Amniotic epithelial cell (primary cell): ENCODE measurements at places on chromosomes 7 and 10.

DNA sequence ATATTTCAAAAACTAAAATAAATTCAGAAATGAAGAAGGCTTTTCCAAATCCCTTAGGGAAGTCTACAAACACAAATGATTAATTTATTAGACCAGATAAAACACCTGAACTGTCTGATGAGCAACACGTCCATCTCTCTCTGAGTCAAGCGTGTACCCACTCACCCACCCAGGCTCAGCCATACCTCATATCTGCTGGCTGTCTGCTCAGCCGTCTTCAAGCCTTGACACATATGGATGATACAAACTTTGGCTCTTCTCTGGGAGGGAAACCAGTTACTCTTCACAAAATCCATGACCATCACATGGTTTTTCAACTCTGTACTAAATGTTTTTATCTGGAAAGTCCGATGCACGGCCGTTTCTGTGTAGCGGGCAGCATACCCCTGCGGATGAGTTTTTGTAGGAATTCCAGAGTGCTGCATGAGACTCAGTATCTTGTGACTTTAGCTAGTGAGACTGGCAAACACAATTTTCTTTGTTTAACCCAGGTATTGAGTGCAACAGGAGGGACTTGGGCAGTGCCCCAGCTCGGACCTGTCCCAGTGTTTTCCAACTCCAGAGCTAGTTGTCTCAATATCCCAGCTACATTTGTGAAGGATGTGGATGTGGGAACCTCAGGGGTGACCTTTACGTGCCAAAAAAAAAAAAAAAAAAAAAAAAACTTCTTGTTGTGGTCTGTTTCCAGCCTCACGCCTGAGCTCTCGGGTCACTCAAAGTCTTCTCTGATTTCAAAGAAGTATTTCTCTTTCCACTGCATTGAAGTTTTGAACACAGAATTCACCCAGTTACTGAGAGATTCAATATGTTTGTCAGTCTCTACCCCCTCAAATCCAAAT lies at the start of gene C10orf90:
Gene C10orf90, minus strand, starts transcription at position 638 of the 839 bp plus-strand sequence. Its CDS starts 213 bp downstream, at position 425.
- no peak for DNase-seq

- no peak for DNase-seq
Measured at GRCh38 chr10:43980313-43980712, 331.6 kb upstream of the ZNF32 start.

GRCh38 chr10:77726732-77727131 lies 89.1 kb upstream of the KCNMA1 start:
- no peak for DNase-seq

- no peak for DNase-seq
Measured at GRCh38 chr10:91433620-91434019, 23.5 kb downstream of the HECTD2 start.

GRCh38 chr7:4123346-4123745 lies 558.7 kb upstream of the FOXK1 start:
- DNase-seq: no peak

- peak; percentile 88 for DNase-seq
Measured at GRCh38 chr7:139153832-139154231, 44.3 kb upstream of the ZC3HAV1 start.

GRCh38 chr7:40923626-40924025 lies 779.3 kb downstream of the INHBA start:
- DNase-seq: no peak

GRCh38 chr10:24930427-24930826 lies 22.0 kb downstream of the PRTFDC1 start:
- DNase-seq: no peak

DNA sequence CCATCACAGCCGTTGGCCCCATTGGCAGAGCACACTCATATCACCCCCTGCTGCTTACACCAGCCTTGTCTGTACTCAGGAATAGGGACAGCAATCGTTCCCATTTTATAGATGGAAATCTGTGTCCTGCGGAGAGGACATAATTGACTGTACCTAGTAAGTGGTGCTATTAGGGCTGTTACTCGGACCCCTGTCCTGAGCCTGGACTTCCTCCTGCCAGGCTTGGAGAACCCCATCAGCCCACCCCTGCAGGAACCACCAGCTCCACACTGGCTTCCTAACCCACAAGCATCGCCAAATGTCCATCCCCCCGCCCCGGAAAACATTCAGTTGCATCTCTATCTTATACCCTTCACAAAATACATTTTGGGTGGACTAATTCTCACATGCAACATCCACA lies 139.8 kb upstream of the RET start:
- no peak for DNase-seq

DNA sequence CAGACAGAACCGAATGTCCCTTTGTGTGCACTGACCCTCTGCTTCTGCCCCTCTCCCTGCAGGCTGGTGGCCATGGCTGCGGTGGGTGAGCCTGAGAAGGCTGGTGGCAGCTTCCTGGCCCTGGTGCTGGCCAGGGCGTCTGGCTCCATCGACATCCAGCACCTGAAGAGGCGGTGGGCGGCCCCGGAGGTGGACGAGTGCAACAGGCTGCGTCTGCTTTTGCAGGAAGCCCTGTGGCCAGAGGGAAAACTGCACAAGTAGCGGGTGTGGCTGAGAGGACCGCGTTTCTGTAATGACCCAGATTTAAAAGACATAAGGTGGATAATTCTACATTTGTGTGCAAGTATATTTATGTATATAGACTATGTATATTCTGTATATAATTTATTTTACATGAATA lies 89.2 kb downstream of the DYNC2I1 start:
- no peak for DNase-seq

DNA sequence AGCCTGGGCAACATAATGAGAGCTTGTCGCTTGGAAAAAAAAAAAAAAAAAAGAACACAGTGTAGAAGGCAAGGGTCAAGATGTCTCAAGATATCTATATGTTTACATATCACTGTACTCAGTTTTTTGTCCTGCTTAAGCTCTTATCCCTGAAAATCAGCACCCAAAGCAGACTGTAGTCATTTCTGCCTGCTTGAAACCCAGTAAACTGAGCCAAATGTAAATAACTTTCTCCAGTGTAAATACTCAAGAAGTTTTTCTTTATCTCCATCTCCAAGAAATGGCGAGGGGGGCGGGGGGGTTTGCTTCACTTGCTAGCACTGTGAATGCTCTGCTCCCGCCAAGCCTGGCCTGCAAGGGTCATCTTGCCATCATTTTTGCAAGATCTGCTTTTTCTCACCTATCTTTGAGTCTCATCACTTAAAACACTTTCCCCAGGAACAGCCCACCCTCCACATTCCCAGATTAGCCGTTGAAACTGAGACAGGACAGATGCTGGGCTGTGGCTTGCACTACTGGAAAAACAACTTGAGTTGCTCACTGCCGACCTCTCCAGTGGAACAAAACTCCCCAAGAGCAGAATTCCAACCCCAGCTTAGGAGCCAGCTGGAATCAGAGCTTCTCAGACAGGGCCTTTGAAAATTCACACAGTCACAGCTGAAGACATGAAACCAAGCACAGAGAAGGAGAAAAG lies 54.6 kb downstream of the AFAP1L2 start:
- DNase-seq: peak; percentile 71

DNA sequence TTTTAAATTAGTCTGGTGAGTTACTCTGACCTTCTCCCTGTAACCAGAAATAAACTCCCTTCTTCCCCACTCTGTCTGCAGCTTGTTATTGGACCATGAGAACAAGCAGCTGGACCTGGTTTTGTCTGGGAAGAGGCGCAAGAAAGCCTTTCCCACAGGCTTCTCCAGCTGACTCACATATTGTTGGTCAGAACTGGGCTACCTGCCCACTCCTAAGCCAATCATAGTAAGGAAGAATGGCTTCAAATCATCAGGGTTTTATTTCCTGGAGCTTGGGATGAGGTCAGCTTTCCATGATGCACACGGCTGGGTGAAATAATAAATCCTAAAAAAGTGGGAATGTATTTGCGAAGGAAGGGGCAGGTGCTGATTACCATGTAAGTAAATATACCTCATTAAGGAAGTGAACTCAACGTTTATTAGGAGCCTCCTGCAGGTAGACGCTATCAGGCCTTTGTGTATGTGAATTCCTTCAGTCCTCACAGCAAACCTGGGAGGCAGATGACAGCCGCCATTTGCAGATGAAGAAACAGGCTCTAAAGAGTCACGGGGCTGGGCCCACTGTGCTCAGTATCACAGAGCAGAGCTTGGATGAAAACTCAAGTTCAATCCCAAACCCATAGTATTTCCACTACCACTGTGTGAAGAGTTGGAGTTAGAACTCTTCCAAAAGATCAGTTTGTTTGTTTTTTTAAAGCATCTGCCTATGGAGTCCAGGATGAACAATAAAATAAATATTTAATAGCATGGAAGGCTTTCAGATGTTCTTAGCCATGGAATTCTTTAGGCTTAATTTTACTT lies 32.8 kb downstream of the IL15RA start:
- peak; percentile 100 for DNase-seq

- DNase-seq: no peak
Measured at GRCh38 chr7:991729-992656, 9.0 kb downstream of the CYP2W1 start.

- DNase-seq: no peak
Measured at GRCh38 chr7:123901101-123901500, 23.9 kb upstream of the SPAM1 start.

GRCh38 chr7:115058726-115059125 lies 136.8 kb downstream of the MDFIC start:
- DNase-seq: no peak

DNA sequence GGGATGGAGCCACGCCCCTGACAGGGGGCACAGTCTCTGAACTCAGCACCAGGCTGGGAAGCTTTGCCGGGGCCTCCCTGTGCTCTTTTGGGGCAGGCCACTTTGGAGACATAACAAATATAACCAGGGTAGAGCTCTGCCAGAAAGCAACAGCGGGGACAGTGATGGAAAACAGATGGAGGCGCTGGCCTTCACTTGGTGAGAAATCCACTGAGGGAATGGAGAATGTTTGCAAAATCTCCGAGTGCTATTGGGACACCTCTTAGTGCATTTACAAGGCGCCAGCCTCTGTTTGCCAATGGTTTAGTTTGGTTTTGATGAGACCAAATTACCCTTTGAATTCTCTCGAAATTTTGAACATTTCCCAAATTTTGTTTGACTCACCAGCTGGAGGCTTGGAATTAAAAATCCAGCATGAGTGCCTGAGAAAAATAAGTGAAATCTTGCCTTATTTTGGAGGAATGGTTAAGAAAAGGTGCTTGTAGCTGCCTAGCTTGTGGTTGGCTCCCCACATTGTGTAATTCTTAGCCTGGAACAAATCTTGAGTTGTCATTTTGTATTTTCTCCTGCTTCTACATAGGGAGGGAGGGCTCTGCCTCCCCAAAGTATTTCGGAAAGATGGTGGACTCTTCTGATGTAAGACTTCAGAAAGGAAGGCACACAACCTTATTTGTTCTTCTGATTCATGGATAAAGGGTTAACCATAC lies 980.5 kb downstream of the LRMDA start:
- peak; percentile 55 for DNase-seq

DNA sequence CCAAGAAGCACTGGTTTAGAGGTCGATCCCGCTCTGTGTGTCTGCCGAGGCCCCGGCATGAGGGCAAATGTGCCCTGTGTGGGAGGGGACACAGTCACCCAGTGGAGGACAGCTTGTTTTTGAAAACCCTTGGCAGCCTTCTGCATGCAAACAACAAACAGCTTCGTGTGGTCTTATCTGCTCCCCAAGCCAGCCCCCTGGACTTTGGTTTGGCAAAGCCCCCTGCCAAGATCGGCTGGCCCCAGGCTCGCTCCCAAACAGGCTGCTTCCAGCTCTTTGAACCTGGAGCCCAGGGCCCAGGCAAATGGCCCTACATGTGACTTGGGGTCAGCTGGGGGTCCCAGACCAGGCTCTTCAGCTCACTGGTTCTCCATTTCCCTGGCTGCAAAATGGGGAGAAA lies 2.9 kb downstream of the ELN start:
- no peak for DNase-seq

GRCh38 chr10:17428351-17429097 lies 25.9 kb downstream of the ST8SIA6 start:
- DNase-seq: no peak

GRCh38 chr10:133060022-133060421 lies 27.7 kb upstream of the ADGRA1 start:
- DNase-seq: no peak

- peak; percentile 39 for DNase-seq
Measured at GRCh38 chr10:58177362-58177947, 90.2 kb downstream of the IPMK start.

DNA sequence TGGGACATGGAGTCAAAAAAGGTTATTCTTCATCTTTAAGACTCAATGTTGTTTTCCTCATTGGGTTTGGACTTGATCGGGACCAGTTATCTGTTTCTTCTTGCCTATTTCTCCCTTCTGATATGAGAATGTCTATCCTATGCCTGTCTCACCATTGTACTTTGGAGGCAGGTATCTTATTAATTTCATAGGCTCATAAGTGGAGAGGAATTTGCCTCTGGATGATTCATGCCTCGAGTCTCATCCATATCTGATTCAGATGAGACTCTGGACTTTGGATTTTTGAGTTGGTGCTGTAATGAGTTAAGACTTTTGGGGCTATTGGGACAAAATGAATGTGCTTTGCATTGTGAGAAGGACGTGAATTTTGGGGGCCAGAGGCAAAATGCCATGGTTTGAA lies 36.2 kb upstream of the CCDC7 start:
- no peak for DNase-seq

- no peak for DNase-seq
Measured at GRCh38 chr7:45220846-45221618, 63.4 kb downstream of the RAMP3 start.

GRCh38 chr10:60384011-60384410 lies 5.7 kb downstream of the ANK3 start:
- peak; percentile 35 for DNase-seq

DNA sequence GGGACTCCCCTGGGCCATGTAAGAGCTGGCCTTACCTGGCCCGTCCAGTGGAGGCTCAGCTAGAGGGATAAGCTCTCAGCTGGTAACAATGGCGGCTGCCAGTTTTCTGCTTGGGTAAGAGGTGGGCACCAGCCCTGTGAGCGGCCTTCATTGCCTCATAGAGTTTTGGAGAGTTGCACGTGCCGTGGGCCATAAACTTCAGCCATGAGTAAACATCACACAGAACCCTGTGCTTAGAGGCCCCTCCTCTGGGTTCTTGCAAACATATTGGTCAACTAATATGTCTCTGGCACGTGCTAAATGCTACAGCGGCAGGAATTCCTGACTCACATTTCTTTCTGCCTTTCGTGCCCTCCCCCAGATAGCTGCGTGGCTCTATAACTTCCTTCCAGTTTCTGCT lies 103.9 kb upstream of the LEP start:
- peak; percentile 76 for DNase-seq
